ENCODE measurements at places on chromosomes 12 and 14.
A peak's percentile ranks its signal among the peaks of the same experiment; 100 is the strongest.

GRCh38 chr14:33057585-33057984, 118.9 kb downstream of the NPAS3 start:
- no peak for DNase-seq

GRCh38 chr12:47984331-47984801, 19.9 kb downstream of the COL2A1 start:
- no peak for DNase-seq

DNA sequence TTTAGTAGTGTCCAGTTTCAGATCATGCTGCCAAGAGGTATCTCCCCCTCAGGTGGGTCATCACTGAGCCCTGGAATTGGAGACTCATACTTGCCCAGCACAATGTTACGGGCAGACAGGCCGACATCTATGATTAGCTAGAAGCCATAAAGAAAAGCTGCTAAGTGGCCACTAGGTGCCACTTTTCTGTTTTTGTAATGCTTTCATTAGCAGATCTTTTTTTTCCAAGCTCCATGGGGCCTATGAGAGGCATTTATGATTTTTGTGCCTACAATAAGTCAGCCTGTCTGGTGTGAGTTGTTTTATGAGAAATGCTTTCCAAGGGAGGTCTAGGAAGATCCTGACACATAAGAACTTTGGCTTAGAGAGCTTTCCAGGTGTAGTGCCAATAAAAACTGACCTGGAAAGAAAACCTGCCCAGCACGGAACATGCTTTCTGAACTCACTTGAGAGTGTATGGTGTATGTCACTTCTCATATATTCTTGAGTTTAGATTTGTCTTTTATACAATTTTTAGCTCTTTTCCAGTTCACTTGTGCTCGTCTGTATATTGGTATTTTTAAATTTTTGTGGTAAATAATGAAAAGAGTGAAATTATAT, 21.8 kb upstream of the SMCO2 start:
- peak; percentile 35 for DNase-seq

DNA sequence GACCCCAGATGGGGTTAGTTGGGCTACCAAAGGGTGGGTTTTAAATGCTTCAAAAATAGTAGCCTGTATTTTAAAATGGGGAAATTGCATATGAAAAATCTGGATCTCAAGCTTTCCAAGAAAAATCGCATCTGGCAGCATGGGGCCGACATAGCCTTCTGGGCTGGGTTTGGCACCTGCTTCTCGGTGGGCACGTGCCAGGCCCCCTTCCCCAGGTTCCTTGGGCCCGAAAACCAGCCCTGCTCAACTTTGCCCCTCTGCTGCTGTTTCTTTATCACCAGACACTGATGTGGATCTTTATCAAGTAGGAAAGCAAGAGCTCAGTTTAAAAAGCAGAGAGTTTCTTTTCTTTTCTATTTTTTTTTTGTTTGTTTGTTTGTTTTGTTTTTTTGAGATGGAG, 95.1 kb downstream of the DICER1 start:
- DNase-seq, result no peak

DNA sequence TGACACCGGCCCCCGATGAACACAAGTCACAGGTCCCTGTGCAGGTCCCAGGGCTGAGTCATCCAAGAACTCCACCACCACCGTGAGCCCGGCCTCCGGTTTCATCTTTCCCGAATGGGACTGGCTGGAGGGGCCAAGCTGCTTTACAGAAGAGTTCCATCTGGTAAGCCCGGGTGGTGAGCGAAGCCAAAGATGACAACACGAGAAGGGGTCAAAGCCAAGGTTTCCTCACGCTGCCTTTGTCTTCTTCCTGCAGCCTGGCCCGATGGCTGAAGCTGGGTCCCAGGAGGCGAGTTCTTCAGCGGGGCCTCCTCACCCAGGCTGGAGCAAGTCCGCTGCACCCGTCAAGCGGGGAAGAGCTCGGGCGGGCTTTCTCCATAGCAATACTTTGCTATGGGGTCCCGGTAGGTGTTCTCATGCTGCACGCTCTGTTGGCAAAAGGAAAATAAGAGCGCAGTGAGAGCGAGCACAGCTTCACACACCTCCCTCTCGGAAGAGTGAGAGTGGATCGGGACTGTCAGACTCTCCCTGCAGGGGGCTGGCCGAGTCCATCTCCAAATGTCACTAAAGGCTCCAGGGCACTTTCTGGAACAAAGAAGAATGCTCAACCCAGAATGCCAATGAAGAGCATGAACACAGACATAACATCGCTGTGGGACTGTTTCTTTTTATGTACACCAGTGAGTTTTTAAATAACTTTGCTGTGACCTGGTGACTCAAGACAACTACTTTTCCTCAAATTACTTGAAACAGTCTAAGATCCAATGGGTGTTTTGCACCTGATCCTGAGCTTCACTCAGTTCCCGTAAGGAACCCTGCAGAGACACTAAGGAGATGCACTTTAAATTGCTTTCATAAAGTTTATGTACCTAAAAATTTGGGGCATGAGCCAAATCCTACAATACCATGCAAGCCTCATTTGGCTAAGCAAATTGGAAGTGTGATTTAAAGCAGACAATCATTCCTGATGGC, 20.1 kb downstream of the SPRING1 start:
- no peak for DNase-seq

DNA sequence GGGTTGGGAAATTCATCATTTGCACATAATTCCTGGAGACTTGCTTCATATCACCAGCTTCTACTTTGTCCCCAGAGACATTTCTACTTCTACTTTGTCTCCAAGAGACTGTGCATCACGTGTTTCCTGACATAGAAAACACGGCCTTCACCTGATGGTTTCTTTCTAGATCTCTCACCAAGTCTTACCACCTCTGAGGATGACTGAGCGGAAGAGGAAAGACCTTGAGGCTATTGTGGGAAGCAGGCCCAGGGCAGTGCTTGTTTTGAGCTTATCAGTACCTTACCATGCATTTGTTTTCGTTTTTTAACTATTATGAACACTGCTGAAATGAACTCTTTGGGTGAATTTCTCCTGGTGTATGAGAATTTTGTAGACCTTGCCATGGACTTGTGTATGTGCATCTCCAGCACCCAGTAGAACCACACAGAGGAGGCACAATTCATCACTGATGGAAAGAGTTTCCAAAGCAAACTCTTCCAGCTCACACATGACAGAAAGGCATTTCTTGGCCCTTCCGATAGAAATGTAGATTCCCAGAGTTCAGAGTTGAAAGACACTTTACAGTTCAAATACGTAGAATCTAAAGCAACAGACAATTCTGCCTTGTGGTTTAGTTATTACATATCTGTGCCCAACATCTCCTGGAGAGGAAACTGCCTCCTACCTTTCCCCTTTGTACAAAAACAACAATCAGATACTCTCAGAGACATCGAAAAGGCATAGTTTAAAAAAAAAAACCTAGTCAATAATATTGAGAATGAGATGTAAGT, 434.7 kb downstream of the FUT8 start:
- no peak for DNase-seq

- DNase-seq, result no peak
These were observed 173.7 kb downstream of the SLC25A21 start for GRCh38 chr14:36998686-36999085.

GRCh38 chr12:64681200-64682052, 71.1 kb downstream of the RASSF3 start:
- DNase-seq, result no peak

DNA sequence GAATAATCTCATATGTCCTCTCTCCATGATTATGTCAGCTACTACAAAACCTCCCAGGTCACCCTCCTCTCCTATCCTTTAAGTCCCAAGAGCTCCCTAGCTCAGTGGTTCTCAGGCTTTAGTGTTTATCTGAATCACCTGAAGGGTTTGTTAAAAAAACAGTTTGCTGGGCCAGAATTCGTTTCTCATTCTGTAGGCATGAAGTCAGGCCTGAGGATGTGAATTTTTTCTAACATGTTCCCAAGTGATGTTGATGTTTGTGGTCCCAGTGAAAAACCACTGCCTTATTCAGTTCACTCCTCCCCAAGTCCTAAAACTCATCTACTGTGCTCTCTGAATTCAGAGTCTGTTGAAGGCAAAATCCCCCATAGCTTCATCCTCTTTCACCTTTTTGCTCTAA, 241.4 kb downstream of the ETNK1 start:
- DNase-seq, result no peak

- DNase-seq, result peak; percentile 34
These were observed 14.3 kb upstream of the PTGER2 start for GRCh38 chr14:52299692-52300278.

DNA sequence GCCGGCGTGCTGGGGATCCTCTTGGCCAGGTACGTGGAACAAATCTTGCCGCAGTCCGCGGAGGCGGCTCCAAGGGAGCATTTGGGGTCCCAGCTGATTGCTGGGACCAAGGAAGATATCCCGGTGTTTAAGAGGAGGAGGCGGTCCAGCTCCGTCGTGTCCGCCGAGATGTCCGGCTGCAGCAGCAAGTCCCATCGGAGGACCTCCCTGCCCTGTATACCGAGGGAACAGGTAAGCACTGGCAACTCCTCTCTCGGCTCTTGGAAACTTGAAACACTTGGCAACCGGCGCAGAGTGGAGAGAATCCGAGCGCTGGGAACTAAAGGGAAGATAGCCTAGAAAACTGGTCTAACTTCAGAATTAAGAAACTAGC, 1.7 kb downstream of the PDE3A start:
- no peak for DNase-seq
